ENCODE measurements at places on chromosomes 3 and 15.

- peak; percentile 12 for DNase-seq
Measured at GRCh38 chr15:56052395-56053045, 59.1 kb upstream of the NEDD4 start.

- no peak for DNase-seq
Measured at GRCh38 chr3:110375751-110376518, 695.7 kb upstream of the NECTIN3 start.

DNA sequence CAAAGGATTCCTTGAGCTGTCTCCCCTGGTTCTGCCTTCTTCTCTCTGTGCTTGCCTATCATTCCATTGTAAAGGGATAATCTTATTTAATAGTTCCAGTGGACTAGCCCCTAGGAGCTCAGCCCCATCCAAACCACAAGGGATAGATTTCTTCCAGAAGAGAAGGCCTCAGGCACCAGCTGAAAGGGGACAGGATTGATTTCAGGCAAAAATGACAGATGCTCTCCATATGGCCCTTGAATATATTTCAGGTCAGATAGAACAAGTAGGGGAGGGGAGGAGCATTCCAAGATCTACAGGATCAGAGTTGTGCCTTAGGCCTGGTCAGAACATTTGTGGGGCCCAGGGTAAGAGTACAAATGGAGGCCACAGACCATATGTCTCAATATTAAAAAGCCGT lies 85.3 kb downstream of the RPLP1 start:
- DNase-seq: no peak

- DNase-seq: no peak
Measured at GRCh38 chr3:39166932-39167532, 13.6 kb upstream of the CSRNP1 start.

DNA sequence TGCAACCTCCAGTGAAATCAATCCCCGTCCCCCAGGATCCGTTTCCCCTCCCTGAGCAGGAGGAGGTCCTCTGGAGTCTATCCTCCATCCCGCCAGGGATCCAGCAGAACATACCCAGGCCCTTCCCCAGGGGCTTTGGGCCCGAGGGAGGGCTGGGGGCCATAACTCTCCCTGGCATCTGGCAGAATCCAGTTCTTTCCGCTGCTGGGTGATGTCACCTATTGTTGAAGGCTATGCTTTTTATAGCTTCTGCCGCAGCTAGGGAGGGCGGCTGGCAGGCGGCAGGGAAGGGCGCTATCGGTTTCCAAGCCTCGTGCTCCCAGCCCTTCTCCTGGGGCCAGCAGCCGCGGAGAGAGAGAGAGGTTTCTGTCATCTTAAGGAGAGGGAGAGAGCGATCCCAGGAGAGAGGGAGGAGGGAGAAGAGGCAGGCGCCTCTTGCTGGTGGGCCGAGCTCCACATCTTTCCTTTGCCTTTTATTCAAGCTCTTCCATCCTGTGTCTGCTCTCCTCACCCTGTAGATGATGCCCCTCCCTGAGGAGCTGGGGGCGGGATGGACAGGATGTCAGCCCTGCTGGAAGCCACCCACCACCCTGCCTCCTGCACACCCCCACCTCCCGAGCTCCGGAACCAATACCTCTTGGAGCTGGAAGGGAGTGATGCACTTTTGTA lies 120.1 kb downstream of the ANP32A start:
- peak; percentile 42 for DNase-seq

- no peak for DNase-seq
Measured at GRCh38 chr3:14859880-14860279, 41.1 kb downstream of the FGD5 start.

GRCh38 chr15:64681424-64682024 lies 93.9 kb downstream of the RBPMS2 start:
- peak; percentile 52 for DNase-seq

DNA sequence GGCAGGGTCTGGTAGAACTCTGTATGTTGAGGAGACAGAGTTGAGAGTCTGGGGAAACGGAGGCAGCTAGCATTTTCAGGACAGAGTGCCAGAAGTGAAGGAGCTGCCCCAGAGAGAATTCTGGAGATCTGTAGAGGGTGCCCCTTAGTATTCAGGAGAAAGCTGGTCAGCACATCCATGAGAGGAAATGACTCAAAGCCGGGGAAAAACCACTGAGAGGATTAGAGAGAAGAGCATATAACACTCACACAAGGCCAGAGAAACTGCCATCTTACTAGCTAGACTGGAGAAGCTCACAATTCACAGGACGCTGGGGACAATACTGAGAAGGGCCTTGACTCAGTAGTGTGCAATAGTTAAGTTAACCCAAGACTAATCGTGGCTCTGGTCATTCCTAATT lies 75.7 kb upstream of the DPPA4 start:
- DNase-seq: peak; percentile 17

DNA sequence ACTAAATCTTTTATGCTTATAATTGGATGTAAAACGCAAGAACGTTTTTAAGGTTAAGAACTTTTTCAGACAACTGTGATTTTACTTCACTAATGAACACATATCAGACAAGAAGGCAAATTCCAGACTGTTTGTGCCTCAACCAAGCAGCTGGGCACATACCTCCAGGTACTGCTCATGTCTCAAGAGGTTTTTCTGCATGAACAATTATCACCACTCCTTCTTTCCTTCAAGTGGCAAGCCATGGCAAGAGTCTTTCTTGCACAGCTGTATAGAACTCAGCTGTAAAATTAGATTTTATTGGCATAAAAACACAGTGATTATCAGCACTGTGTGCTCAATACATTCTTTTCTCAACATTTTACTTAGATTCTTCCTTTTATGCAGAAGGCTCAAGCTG lies 64.3 kb downstream of the FNDC3B start:
- DNase-seq: no peak

DNA sequence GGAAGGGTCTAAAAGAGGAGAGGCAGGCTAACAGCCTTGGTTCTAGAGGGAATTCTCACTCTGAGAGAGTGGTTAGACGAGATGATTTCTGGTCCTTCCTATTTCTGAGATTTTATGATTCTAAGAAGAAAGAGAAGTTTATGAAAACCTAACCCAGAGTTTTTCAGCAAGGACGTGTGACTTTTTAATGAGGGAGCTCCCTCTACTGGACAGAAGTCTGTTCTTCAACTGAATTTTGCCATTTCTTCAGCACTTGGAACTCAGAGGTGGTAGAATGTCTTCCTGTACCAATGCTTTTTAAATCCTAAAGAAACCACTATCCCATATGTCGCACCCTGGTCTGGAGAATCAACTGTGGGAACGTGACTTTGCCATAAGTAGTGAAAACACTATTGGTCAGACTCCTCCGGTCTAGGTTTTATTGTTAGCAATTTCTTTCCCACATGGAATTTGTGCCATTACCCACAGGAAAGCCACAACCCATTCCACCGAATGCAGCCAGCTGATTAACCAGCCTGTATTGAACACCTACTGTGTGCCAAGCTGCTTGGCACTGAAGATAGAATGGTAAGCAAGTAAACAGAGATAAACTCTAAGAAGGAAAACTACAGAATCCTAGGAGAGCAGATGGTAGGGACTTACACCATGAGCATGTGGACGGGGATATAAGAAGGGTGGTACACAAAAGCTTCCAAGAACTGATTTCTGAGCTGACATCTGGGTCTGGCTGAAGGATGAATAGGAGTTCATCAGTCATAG lies 199.5 kb upstream of the LMCD1 start:
- peak; percentile 16 for DNase-seq

DNA sequence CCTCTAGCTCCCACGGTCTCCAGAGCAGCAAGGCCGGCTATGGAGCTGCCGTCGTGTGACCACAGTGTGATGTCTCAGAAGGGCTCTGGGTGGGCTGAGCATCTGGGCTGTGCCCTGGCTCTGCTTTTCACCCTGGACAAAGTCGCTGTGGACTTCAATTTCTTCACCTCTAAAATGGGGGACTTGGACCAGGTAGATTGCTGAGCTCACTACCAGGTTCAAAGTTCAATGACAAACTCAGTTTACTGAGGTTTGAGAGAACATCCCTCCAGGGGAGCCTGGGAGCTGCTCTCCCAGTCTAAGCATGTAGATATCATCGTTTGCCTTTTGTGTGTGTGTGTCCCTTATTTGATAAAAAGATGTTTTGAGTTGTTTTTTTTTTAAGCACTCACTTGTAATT lies 25.1 kb downstream of the RLBP1 start:
- no peak for DNase-seq

- DNase-seq: peak; percentile 30
Measured at GRCh38 chr15:99409097-99409473, 156.7 kb upstream of the MEF2A start.

GRCh38 chr3:6825524-6825923 lies 35.4 kb upstream of the GRM7 start:
- DNase-seq: no peak

DNA sequence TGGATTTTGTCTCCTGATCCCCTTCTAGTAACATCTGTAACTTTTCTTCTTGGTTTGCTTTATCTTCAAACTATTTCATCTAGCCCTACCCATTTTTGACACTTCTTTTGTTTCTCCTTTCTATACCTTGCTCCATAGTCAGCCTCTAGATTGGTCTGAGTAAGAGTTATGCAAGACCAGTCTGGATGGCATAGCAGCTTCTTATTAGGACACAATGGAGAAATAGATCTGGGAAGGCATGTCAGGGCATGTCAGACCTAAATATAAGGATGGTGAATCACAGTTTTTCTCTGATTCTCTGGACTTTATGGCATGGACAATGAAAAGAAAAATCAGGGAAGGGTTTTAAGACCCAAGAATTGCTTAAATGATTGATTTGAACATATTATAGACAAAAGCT lies 452.5 kb downstream of the RAP2B start:
- no peak for DNase-seq

- no peak for DNase-seq
Measured at GRCh38 chr3:17738921-17739320, 3.5 kb downstream of the TBC1D5 start.

DNA sequence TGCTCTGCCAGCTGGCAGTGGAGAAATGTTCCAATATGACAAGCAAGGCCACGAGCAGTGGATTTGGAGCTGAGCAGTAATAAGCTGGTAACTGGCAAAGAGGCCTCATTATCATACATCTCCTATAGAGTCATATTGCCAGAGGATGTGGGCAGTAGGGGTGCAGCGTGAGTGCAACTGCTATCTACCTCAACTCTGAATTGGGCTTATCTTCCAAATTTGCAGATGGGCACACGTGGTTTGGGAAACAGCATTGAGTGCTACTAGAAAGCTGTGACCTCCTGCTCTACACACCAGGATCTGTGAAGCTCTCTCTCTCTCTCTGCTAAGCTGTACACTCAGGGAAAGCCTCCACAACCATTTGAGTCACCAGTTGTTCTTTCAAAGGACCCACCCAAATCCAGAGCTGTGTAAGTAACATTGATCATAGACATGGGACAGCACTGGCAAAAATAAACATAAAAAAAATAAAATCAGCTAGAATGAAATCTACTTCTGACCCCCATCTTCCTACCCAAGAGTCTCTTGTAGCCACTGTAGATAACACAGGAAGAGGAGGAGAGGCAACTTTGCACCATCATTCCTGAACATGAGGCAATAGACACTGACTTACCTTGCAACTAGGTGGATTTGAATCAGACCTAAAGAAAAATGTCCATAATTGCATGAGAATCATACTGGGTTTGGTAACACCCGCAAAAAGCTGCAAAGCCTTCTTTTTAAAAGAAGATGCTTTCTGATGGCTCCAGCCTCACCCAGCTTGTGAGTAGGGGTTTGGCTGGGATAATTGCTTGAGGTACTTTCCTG lies 82.9 kb upstream of the THBS1 start:
- DNase-seq: no peak

GRCh38 chr15:97683831-97684230 lies 276.7 kb upstream of the ARRDC4 start:
- DNase-seq: no peak

GRCh38 chr3:193614430-193614829 lies 21.4 kb downstream of the OPA1 start:
- no peak for DNase-seq

GRCh38 chr3:111246967-111247760 lies 175.5 kb downstream of the NECTIN3 start:
- peak; percentile 21 for DNase-seq

GRCh38 chr15:55872471-55872870 lies 120.9 kb downstream of the NEDD4 start:
- DNase-seq: no peak

Measured in H54 (cell line).